Calu3 (cell line): ENCODE measurements at places on chromosomes 3 and 15.
A peak's percentile ranks its signal among the peaks of the same experiment; 100 is the strongest.

DNA sequence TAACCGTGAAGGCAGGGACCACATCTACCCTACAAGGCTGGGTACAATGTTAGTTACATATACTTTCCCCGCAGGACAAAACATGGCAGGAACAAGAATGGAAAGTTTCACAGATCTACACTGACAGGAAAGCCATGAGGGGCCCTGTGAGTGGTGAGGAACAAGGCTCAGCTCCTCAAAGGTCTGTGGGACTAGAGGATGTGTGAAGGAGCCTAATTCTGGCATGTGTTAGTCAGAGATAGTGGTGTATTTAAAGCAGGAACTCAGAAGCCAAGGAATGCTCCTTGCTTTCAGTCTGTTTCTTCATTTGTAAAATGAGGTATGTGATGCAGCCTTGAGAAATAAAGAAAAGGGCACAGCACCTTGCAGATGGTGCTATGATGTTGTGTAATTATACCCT, 25.1 kb downstream of the ETV5 start:
- DNase-seq: no peak

DNA sequence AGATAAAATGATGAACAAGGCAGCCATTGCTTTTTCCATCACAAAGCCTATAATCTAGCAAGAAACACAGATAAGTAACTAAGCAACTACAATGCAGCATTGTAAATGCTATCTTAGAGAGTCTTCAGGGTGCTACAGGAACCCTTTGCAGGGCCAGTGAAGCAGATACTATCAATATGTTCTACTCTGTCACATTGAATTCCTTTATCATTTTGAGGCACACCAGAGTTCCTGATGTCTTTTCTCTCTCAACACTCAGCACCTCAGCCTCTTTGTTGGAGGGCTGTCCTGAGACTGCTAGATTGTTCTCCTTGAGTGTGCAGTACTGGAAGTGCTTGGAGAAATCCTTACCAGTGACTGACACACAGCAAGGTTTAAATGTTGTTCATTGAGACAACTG, 107.4 kb upstream of the MRPL3 start:
- DNase-seq: no peak

GRCh38 chr3:149120051-149120972, 9.1 kb upstream of the HPS3 start:
- peak; percentile 41 for DNase-seq

DNA sequence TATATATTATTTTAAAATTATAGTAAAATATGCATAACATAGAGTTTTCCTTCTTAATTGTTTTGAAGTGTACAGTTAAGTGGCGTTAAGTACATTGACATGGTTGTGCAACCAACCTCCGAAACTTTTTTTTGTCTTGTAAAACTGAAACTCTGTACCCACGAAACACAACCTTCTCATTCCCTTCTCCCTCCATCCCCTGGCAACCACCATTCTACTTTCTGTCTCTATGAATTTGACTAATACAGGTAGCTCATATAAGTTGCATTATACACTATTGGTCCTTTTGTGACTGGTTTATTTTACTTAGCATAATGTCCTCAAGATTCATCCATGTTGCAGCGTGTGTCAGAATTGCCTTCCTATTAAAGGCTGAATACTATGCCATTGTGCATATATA, 179.4 kb downstream of the SATB1 start:
- DNase-seq: no peak

DNA sequence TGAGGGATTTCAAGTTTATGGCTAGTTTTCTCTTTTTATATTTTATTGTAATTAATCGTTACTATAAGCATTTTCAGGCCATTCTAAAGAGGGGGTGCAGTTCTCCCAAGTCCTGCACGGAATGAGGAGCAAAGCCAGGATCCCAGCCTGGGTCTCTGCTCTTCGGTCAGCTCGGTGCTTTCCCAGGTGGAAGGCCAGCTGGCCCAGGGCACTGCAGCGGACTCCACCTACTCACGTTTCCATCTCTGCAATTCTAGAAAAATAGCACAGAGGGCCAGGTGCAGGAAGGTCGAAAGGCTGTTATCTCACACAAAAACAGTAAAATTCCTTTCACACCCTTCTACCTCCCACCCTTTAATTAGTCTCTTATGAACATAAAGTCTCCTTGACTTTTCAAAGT, 59.5 kb upstream of the HES1 start:
- no peak for DNase-seq

DNA sequence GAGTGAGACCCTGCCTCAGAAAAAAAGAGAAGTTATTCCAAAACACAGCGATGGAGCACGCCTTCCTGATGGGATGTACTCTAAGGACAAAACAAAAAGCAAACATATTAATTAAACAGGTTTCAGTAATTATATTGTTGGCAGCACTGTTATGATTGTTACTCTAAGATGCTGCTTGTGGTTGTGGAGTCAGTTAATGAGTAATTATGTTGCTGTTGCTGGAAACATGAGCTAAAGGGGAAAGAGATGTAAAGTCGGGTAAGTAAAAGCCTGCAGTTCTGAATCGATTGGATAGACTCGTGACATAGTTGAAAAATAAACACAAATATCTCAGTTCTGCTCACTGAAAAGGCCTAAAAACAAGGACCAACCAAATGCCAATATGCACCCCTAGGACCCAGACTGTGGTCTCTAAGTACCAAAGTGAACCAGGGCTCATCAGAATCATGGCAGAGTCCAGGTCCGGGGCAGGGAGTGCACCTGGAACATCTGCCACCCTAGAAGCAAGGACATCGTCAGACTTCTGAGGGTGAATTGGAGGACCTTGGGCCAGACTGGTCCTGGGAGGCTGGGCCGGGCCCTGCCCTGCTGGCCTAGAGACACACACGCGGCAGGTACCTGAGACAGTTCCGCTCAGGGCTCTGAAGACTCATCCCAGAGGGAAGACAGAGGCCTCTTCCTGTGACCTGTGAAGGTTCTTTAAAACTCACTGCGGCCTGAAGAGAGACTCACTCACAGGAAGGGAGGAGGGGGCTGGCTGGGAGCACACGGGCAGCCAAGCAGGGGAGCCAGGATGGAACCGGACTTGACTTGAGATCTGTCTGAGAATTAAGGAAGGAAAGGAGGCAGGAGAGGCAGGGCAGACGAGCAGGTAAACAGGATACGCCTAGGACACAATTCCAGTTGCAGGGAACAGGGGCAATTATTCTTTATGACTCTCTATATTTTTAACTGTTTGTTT, 140.5 kb downstream of the LRRK1 start:
- DNase-seq: no peak

DNA sequence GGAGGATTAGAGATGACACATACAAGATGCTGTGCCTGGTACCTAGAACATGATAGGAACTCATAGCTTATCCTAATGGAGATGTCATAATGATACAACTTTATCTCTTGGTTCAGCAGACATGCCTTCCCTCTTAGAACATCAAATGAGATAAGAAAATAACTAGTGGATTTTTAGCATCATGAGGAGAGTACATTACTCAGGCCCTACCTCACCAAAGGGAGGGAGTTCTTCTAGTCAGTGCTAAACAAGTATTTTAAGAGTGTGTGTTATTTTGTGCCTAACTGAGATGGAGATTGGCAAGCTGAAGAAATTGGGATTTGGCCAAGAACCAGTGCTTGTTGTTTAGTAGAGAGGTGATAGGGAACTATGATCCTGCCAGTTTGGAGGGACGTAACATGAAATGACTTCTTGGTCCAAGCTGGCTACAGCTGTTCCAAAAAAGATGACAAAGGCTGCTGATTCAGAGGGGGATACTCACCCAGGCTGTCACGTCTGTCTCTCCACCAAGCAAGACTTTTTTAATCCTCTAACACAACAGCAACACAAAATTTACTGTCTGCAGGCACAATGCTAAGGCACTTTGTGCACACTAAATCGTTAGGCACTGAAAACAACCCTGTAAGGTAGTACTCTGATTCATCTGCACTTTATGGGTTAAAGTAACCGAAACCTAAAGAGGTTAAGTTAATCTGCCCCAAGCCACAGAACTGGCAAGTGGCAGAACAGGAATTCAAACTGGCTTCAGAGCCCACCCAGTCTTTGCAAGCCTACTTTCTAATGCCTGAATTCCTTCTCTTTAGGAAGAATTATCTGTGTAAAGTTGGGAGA, 126.5 kb downstream of the CMSS1 start:
- DNase-seq: no peak

GRCh38 chr3:187783098-187783497, 37.8 kb upstream of the BCL6 start:
- DNase-seq: peak; percentile 13

- no peak for DNase-seq
These were observed 40.9 kb downstream of the SAMMSON start for GRCh38 chr3:70040386-70040785.

DNA sequence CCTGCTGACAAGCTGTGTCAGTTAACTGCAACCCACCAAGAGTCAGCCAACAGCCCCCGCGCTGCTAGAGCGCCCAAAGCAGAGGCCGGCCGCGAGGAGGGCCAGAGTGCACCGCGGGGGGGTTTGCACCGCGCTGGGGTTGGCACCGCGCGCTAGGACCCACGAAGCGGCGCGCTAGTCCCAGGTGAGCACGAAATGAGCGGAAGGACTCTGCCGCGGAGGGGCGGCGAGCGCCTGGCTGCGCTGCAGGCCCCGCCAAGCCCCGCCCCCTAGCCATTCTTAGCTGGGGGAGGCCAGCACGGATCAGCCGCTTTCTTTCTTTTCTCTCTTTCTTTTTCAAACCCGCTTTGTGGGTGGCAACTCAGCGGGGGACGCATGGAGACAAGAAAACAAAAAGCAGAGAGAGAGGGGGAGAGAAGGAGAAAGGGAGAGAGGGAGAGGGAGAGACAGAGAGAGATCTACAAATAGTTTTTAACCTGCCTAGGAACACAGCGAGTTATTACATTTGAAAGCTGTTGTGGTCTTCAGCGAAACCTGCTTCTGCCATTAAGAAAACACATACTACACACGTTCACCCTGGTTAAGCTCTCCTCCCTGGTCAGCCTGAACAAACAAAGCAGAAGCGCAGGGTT, 6.9 kb upstream of the FOXB1 start:
- no peak for DNase-seq

GRCh38 chr3:108346301-108347227, 50.2 kb downstream of the HHLA2 start:
- no peak for DNase-seq

DNA sequence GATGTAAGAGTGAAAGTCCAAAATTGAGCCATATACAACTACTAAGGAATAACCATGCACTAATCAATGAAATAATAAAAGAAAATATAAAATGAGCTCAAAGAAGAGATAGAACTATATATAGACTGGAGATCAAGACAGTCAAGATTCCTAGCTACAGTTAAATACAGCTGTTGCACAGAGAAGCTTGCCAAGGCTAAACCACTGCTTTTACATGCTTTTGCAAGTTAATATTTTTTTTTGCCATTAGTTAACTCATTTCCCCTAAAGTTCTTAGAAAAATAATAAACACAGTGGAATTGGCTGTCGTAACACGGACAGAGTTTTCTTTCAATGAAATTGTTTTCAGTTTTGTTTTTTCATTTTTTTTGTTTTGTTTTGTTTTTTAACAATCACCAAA, 123.0 kb downstream of the VGLL3 start:
- DNase-seq: no peak

- no peak for DNase-seq
These were observed 15.3 kb upstream of the ARL14 start for GRCh38 chr3:160661660-160662059.

DNA sequence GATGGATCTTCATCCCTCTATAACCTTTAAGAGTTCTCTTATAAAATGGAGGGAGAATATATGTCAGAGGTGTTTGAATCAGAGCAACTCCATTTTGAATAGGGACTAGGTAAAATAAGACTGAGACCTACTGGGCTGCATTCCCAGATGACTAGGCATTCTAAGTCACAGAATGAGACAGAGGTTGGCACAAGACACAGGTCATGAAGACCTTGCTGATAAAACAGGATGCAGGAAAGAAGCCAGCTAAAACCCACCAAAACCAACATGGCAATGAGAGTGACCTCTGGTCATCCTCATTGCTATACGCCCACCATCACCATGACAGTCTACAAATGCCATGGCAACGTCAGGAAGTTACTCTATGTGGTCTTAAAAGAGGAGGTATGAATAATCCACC, 211.0 kb downstream of the GBE1 start:
- DNase-seq: no peak

DNA sequence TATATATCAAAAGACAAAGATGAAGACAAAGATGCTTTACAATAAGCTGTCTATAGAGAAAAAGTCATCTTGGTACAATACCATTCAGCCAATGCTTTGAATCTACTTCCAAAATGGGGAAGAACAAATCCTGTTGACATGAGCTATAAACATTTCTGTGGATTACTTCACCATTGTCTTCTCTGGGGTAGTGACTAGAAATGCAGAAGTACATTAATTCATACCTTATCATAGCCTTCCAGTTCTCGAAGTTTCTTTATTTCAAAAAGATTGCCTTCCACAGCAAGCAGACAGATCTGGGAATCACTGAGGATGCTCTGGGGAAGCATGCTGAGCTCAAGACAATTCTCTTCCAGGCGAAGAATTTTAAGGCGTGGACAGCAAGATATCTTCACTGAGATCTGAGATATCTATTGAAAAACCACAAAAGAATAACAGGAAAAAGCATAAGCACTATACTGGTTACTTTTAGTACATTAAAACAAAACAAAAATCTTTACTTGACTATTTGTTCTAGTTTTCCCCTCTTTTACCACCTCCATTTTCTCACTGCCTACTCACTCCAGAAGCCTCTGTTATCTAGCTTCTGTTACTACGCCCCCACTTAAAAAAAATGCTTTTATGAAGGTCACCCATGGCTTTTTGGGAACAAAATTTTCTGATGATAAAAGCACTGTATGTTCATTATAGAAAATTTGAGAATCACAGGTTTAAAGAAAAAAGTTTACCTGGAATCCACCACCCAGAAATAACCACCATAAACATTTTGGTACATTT, 3.6 kb downstream of the LRRC57 start:
- no peak for DNase-seq

- no peak for DNase-seq
These were observed 56.3 kb downstream of the KLF15 start for GRCh38 chr3:126300761-126301481.

DNA sequence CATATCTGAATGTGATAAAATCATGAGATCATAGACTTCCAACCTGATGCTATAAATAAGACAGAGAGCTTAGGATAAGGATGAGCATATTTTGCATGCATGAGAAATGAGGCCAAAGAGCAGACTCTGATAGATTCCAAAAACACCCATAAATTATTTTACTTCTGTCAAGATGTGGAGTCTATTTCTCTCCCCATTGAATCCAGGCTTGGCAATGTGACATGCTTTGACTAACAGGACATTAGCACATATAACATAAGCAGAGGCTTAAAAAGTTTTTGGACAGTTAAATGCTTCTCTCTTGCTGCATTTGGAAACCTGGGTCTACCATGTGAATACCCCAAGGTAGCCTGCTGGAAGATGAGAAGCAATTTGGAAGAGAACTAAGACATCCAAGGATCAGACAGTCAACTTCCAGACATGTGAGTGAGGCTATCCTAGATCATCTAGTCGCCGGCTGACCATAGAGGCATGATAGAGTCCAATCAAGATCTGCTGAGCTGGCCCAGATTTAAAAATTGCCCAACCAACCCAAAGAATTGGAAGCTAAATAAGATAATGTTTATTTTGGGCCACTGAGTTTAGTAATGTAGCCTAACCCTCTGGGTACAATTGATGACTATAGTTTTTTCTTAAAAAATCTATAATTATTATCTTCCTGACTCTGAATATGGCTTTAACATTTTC, 30.3 kb downstream of the MYLK start:
- no peak for DNase-seq
